MCF 10A (cell line): ENCODE measurements at places on chromosomes 16 and 17. TPM values are rescaled to one million over a fixed set of nuclear protein-coding genes. Genes with fewer than 3 reads are reported as not detected.

DNA sequence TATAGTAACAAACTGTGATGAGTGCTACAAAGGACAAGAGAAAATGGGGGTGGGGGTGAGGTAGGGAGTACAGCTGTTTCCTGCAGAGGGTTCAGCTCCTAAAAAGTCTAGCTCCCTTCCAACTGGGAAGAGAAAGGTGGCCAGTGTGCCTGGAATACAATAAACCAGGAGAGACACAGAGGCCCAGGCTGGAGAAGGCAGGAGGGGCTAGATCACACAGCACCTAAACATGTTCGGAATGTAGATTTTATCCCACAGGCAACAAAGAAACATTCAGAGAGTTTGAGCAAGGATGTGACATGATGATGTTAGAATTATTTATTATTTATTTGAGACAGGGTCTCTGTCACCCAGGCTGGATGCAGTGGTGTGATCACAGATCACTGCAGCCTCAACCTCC is 10.2 kb downstream of the TEX2 start:
- H3K4me1 ChIP-seq, result peaks cover 39% of the 10 kb centered on the region
- no peaks in the 10 kb centered on the region for H3K27me3 ChIP-seq
- H3K4me3 ChIP-seq, result no peak overlapping the region
- no peak for DNase-seq

The RNF227 gene
- total RNA-seq, result 5.6 and 7.4 TPM in 2 replicates

- H3K4me1 ChIP-seq, result no peaks in the 10 kb centered on the region
- no peaks in the 10 kb centered on the region for H3K27me3 ChIP-seq
- no peak overlapping the region for H3K4me3 ChIP-seq
- peak; percentile 22 for DNase-seq
These were observed 41.9 kb downstream of the PIGL start for GRCh38 chr17:16258901-16259300.

The TSPAN10 gene
- 1.8 and 2.1 TPM in 2 replicates for total RNA-seq

DNA sequence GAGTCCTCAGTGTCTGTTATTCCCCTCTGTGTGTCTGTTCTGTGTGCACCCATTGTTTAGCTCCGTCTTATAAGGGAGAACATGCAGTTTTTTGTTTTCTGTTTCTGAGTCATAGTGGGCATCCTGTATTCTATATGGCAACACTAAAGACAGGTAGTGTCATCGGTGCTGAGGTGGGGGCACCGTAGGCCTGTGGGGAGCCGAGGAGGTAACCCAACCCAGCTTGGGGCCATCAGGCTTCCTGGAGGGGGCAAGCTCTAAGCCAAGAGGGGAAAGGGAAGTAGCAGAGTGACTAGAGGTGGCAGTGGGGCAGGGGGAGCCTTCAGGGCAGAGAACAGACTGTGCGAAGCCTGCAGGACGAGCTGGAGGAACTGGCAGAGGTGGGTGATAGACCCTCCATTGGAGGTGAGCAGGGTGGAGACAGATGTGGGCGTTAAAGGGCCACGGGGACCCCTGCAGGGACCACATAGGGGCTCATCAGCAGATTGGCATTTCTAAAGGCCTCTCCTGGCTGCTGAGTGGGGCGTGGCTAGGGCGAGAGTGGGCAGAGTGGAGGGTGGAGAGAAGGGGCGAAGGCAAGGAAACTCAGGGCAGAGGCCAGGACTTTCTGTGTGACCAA is 36.5 kb downstream of the CPNE2 start:
- no peaks in the 10 kb centered on the region for H3K27me3 ChIP-seq
- DNase-seq, result no peak
- H3K36me3 ChIP-seq, result no peaks in the 10 kb centered on the region
- H3K4me3 ChIP-seq, result no peak overlapping the region
- H3K4me1 ChIP-seq, result no peaks in the 10 kb centered on the region

DNA sequence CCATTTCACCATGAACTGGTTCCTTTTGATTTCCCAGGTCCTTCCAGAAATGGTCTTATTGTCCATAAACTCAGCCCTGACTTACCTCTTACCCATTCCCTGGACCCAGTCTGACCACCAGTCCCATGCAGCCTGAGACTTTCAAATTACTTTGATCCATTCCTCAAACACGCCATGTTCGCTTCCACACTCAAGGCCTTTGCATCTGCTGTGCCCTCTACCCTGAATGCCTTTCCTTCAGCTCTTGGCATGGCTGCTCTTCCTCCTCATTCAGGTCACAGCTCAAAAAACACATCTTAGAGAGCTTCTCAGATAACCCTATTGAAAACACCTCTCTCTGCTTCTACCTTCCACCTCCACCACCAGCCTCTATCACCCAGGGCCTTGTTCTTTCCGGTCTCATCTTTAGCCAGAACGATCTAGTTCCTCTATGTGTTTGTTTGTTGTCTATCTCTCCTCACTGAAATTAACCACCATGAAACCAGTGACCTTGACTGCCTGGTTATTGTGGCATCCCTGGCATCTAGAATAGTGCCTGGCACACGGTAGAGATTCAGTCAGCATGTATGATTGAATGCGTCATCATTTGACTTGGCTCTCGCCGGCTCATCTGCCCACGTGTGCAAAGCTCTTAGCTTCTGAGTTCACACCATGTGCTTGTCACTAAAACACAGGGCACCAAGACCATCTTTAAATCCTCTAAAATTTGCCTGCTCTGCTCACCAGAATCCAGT is 12.8 kb downstream of the CRYM start:
- H3K27ac ChIP-seq, result no peak overlapping the region
- peak; percentile 9 for DNase-seq
- H3K36me3 ChIP-seq, result no peaks in the 10 kb centered on the region
- H3K27me3 ChIP-seq, result peaks cover 9% of the 10 kb centered on the region
- H3K4me1 ChIP-seq, result peaks cover 6% of the 10 kb centered on the region

DNA sequence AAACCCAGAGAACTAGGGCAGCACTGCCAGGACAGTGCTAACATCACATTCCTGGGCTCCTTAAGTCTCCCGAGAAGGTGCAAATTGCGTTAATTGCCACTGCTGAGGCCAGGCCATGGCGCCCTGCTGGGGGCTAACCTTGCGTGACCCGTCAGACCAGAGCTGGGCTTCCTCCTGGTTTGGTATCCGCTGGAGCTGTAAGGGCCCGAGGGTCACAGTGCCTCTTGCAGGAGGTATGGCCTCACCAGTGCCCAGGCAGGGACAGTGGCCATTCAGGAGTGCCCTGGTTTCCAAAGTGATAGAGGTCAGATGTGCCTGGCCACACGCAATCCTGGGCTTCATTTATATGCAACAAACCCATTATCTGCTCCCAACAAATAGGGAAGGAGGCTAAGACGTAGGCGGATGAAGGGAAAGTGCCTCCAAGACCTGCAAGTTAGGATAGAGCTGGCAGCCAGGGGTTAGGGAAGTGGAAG is 17.7 kb upstream of the ADCY9 start:
- DNase-seq, result no peak
- peaks cover 25% of the 10 kb centered on the region for H3K4me1 ChIP-seq
- H3K36me3 ChIP-seq, result peaks cover 5% of the 10 kb centered on the region
- no peaks in the 10 kb centered on the region for H3K27me3 ChIP-seq

DNA sequence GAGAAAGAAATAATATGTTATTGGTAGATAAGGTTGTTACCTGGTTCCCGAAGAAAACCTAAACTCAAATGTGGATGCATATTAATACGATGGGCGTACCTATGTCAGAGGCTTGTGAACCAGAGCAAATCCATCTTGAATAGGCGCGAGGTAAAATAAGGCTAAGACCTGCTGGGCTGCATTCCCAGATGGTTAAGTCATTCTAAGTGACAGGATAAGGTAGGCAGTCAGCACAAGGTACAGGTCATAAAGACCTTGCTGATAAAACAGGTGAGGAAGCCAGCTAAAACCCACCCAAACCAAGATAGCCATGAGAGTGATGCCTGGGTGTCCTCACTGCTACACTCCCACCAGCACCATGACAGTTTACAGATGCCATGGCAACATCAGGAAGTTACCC is 1400.1 kb downstream of the CDH8 start:
- H3K4me3 ChIP-seq, result no peak overlapping the region
- no peak overlapping the region for H3K27ac ChIP-seq
- no peaks in the 10 kb centered on the region for H3K4me1 ChIP-seq
- no peaks in the 10 kb centered on the region for H3K27me3 ChIP-seq

DNA sequence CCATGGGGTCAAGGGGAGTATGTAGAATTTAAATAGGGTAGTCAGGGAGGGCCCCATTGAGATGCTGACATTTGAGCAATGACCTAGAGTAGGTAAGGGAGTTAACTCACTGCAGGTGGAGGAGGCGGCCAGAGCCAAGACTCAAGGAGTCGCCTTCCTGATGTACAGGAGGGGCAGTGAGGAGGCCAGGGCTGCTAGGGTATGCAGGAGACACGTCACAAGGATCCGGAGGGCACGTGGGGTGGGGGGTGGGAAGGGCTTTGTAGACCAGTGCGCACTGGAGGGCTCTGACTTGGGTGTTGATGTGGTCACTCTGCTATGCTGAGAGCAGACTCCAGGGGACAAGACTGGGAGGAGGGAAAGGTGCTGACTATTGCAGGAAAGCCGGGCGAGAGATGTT is 37.5 kb downstream of the SPECC1 start:
- no peaks in the 10 kb centered on the region for H3K4me1 ChIP-seq
- DNase-seq, result no peak

- no peak for DNase-seq
- no peaks in the 10 kb centered on the region for H3K36me3 ChIP-seq
- H3K27ac ChIP-seq, result no peak within 1 kb of the TSS
- peaks cover 72% of the 10 kb centered on the region for H3K27me3 ChIP-seq
- peaks cover 9% of the 10 kb centered on the region for H3K4me1 ChIP-seq
- H3K4me3 ChIP-seq, result no peak within 1 kb of the TSS
These were observed at the start of gene NPTX1 for GRCh38 chr17:80475910-80476876. Gene NPTX1 (minus strand): TSS chr17:80476607. CDS start chr17:80476446, 161 bp downstream.

DNA sequence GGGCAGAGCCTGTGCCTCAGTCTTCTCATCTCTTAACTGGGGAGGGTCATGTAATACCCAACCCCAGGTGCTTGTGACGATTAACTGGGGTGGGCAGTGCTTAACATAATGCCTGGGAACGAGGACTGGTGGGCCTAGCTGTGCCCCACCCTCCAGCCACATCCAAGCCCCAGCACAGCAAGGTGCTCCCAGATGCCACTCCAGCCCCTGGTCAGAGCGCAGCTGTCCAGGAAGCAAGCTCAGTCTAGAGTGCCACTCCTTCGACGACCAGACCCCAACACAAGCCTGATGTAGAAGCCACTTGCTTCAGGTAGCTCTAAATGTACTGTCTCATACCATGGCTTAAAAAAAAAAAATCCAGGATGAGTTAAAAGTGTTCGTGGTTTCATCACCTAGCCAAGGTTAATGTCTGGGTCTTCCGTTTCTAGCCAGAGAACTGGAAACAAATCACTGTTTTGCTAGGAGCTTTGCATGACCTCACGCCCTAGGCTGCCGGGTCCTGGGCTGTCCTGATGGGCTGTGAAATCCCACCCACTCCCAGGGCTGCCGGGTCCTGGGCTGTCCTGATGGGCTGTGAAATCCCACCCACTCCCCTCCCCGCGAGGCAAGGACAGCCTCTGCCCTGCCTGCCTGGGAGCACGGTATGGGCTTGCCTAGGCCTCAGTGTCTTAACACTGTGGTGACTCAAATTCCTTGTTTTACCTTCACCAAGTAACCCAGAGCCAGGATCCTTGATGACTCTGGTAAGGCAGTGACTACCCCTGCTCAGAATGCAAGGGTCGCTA is 7.7 kb downstream of the MIEF2 start:
- no peak for DNase-seq
- no peak overlapping the region for H3K4me3 ChIP-seq
- no peak overlapping the region for H3K27ac ChIP-seq
- peaks cover 23% of the 10 kb centered on the region for H3K36me3 ChIP-seq

DNA sequence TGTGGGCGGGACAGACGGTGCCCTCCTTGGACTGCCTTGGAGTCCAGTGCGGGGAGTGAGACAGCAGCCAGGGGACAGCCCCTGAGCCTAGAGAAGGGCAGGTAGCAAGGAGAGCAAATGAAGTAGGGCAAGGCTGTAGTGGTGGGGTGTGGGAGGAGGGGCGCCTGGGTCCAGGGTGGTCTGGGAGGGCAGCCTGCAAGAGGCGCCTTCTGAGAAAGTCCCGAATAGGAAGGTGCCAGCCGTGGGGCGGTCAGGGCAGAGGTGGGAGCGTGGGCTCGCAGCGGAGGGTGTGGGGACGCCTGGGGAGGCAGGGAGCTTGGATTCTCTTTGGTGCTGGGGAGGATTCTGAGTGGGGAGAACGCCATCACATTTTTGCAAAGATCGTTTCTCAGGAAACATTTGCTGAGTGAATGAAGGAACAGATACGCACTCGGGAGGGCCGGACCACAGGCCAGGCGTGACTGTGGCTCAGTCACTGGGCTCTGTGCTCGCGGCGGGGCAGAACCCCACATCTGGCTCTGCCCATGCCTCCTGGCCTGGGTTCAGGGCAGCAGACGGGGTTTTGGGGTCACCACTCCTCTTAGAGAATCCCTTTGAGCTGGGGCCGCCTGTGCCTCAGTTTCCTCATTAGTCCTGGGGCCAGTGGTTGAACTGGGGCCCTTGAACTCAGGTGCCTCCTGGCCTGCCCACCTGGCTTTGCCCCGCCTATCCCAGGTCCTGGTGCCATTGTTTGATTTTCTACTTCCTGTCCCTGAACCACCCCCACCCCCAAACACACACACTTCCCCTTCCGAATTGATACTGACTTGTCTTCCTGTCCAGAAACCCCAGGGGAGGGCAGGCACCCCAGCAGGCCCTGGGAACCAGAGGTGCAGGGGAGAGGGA is 4.2 kb downstream of the SNN start:
- no peak overlapping the region for H3K4me3 ChIP-seq
- H3K27ac ChIP-seq, result no peak overlapping the region
- DNase-seq, result no peak
- no peaks in the 10 kb centered on the region for H3K27me3 ChIP-seq
- H3K36me3 ChIP-seq, result peaks cover 11% of the 10 kb centered on the region

GRCh38 chr16:58678269-58678668 is 6.3 kb downstream of the SLC38A7 start:
- H3K4me1 ChIP-seq, result peaks cover 7% of the 10 kb centered on the region
- H3K27me3 ChIP-seq, result no peaks in the 10 kb centered on the region

DNA sequence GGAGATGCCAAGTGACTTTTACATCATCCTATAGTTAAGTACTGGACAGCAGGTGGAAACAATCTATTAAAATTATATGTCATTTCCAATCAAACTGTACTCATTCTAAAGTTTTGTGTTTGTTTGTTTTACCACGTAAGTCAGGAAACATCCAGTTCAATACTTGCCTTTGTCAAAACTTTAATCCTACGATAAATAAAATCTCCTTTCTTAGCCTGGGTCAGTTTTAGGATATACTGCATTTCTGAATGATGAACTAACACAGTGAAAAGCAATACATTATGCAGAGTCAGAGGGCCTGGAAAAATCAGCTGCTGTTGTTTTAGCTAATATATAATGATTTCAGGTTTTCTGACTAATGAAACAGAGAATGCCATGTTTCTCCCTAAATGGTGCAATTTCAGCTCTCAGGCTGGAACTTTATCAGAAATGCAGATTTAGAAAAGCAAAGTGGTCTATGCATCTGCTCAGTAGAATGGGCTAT is 756.4 kb downstream of the CDH11 start:
- no peaks in the 10 kb centered on the region for H3K36me3 ChIP-seq
- DNase-seq, result no peak
- no peaks in the 10 kb centered on the region for H3K27me3 ChIP-seq

The KRT32 gene
- total RNA-seq, result not detected in 2 replicates

- H3K4me1 ChIP-seq, result no peaks in the 10 kb centered on the region
- no peaks in the 10 kb centered on the region for H3K27me3 ChIP-seq
- H3K4me3 ChIP-seq, result no peak overlapping the region
- no peaks in the 10 kb centered on the region for H3K36me3 ChIP-seq
These were observed 28.2 kb upstream of the RBBP6 start for GRCh38 chr16:24511174-24511573.
